ENCODE measurements at places on chromosomes 3 and 15.

GRCh38 chr3:138332472-138333073 lies 2.9 kb upstream of the NME9 start:
- peak; percentile 50 for DNase-seq

DNA sequence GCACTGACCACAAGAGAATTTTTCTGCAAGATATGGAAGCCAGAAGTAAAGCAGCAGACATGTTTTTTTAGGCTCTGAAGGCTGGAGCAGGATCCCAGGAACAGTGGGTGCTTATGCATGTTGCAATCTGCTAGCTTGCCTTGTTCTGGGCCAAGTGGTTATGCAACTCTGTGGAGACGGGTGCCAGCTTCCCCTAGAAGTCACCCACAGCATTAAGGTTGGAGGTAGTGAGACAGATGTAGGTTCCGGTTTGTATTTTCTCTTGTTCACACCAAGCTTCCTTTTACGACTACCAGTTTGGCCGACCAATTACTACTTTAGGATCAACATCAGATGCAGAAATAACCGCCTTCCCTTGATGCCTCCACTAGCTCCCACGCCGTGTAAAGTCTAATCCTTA lies 11.1 kb downstream of the DPH3 start:
- no peak for DNase-seq

GRCh38 chr3:110925798-110926197 lies 145.8 kb upstream of the NECTIN3 start:
- no peak for DNase-seq

DNA sequence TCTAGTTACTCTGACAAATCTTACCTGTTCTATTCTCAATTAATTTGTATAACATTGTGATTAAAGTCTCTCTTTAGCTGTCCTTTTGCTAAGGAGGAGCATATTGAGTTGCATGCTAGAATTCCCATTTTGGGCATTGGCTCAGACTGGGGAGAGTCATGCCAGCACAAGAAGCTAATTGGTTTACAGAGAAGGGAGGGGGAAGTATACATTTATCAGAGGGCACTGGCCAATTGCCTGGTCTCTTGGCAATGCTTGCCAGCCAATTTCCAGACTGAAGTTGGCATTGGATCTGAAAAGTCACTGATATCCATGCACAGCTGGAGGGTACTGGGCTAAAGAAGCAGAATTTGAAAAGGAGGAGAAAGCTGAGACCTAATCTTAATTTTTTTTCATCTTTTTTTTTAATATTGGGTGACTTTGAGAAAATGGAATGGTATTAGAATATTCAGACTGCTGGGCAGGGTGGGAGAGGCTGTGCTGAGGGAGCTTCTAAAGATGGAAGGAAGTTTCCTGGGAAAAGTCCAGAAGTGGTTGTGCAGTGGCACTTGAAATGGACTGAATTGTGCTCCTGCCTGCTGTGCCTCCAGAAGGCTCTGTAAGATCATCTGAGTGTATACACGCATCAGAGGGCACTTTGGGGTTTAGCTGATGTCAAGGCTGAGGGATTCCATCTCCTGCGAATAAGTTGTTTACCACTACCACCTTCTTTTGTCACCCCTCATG lies 365.2 kb upstream of the DPH6 start:
- no peak for DNase-seq

DNA sequence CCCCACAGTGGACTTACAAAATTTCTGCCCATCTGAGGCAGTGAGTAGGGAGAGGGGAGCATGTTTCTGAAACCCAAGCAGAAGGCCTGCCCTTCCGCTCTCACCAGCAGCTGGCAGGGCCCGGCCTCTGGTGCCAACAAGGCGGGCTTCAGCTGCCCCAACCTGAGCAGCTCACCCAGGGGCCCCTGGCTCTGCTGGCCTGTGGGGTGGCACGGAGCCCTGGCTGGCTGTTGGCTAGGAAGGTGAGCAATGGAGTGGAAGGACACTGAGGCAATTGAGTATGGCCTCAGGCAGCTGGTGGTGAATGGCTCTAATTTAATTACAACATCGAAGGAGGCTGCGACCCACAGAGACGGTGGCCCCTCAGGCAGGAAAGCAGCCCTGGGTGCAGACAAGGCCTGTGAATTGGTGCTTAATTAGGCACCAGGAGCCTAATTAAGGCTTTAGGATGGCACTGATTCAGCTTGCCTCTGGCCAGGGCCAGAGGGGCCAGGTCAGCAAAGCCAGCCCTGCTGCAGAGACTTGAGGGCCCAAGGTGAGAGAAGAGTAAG lies 60.9 kb downstream of the ST8SIA2 start:
- no peak for DNase-seq

GRCh38 chr3:121155028-121155427 lies 247.0 kb downstream of the STXBP5L start:
- no peak for DNase-seq

- DNase-seq = peak; percentile 14
These were observed 3.7 kb downstream of the SETMAR start for GRCh38 chr3:4306860-4307259.

GRCh38 chr15:93662162-93662885 lies 569.0 kb upstream of the MCTP2 start:
- DNase-seq = no peak

GRCh38 chr3:170656284-170656683 lies 70.4 kb upstream of the SLC7A14 start:
- DNase-seq = no peak

DNA sequence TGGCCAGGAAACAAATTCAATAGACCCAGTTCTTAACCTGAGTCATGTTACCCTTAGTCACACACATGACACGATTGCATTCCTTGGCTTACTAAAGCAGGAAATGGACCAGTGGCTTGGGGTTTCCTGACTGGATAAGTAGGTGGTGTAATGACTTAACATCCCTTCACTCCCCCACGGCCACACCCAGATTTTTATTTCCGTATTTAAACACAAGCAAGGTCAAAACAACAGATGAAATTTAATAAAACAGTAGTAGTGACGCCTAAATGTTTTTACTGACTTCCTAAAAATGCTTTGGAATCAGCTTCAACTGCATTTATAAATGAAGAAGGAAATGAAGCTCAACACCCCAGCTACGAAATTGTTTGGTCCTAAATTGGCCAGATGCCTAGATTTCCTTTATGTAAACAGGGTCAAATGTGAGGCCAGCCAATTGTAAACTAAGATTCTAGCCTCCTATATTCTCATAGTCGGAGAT lies 324.3 kb downstream of the CHST2 start:
- DNase-seq = peak; percentile 97

- DNase-seq = peak; percentile 62
These were observed 82.0 kb downstream of the GPR156 start for GRCh38 chr3:120203016-120203415.

GRCh38 chr3:156803952-156804741 lies 22.0 kb upstream of the LEKR1 start:
- no peak for DNase-seq

- peak; percentile 85 for DNase-seq
These were observed 773 bp downstream of the ANKRD28 start for GRCh38 chr3:15796771-15797641.

- DNase-seq = peak; percentile 64
These were observed 25.8 kb upstream of the RPL39L start for GRCh38 chr3:187165144-187165543.

DNA sequence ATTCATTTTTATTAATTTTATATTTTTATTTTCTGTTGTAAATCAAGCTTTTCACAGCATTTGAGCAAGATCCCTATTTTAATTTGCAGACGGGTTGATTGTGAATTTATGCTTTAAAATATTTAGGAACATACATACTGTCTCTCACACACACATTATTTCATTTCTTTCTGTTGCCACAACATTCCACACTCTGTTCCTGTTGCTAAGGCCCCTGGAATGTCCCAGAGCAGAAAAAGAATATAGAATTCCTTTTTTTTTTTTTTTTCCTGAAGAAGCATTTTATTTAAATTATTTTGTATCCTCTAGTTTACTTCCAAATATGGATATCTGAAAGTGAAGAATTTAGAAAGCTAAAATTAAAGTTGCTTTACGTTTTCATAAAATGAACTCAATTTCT lies 36.8 kb upstream of the SCAANT1 start:
- peak; percentile 73 for DNase-seq

- DNase-seq = no peak
These were observed 31.6 kb downstream of the ISL2 start for GRCh38 chr15:76368122-76368621.

GRCh38 chr3:185942907-185943759 lies 5.3 kb upstream of the TRA2B start:
- DNase-seq = peak; percentile 69

GRCh38 chr3:120646771-120647432 lies 35.1 kb downstream of the HGD start:
- no peak for DNase-seq

DNA sequence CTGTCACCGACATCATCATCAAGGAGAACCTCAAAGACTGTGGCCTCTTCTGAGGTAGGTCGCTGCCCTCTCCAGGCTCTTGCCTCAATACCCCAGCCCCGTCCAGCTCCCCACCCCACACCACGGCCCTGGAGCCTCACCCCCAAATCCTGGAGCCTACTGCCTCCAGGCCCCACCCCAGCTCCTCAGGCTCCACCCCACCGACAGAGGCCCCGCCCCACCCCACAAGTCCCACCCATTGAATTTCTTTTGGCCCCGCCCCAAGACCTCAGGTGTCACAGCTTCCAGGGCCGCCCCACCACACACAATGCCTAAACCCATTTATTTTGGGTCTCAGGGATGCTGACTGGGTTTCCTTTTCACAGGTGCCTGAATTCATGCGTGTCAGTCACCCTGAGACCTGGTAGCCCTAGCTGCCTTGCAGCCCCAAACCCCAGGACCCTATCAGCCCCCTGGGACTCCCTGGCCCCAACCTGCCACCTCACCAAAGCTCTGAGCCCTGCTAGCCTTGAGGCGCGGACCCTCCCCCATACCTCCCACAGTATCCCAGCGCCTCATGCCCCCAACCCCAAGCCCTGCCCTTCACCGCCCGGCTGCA lies 3.6 kb downstream of the GNAT1 start:
- no peak for DNase-seq

GRCh38 chr3:16513141-16514020 lies at the start of gene RFTN1:
Gene RFTN1, minus strand, starts transcription at chr3:16513699. Its CDS starts 19,830 bp downstream, at chr3:16493869.
- DNase-seq = peak; percentile 60

DNA sequence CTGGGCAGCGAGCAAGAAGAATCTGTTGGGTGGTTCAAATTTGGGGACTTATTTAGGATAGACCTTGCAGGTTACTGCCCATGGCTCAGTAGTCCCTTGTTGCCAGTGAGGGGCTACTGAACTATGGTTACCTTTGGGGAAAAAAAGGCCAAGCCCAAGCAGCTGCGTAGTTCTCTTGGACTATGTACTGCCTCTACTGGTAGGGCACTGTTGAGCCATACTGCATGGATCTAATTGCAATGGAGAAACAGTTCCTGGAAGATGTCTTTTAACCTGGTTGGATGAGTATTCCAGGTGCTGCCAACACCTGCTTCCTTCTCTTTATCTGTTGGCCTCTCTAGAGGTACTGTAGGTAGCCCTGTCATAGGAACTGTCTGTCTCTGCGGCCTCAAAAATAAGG lies 671.9 kb upstream of the CBLB start:
- no peak for DNase-seq

DNA sequence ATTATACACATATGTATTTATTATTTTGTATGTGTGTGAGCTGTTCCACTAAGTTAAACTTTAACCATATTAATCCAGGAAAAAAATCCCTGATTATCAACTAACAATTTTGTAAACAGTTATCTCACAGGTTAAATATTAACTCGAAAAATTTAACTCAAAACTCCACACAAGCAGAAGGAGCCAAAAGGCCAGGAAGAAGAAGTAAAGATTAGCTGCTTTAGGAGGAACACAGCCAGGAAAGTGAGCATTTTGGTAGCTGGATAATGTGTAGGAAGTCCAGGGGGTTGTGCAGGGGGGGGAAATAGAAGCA lies 425.0 kb downstream of the TIGIT start:
- DNase-seq = no peak

DNA sequence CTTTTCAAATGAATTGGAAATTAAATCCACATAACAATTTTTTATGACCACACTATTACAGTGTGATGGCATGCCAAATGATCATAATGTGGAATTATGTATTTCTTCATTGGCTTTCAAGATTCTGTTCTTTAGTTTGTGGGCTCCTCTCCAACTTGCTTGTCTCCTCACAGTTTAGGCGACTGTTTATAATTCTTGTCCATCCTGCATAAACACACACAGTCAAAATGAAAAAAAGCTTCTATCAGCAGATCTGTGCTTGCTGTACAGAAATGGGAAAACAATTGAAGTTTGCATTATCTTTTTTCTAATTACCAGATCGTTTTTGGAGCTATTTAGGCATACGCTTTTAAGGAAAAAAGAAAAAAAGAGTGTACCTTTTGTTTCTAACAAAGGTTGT lies 37.0 kb downstream of the OPA1 start:
- DNase-seq = no peak

GRCh38 chr3:102478160-102478559 lies 43.3 kb downstream of the ZPLD1 start:
- no peak for DNase-seq

GRCh38 chr15:76945494-76946093 lies 14.0 kb downstream of the RCN2 start:
- DNase-seq = no peak

- no peak for DNase-seq
These were observed 85.2 kb upstream of the POMGNT2 start for GRCh38 chr3:43191116-43191515.

DNA sequence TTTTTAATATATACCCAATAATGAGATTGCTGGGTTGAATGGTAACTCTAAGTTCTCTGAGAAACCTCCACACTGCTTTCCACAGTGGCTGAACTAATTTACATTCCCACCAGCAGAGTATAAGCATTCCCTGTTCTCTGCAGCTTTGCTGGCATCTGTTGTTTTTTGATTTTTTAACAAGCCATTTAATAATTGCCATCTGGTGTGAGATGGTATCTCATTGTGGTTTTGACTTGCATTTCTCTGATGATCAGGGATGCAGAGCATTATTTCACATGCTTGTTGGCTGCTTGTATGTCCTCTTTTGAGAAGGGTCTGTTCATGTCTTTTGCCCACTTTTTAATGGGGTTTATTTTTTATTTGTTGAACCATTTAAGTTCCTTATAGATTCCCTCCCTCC lies 75.0 kb upstream of the EPHB3 start:
- no peak for DNase-seq

DNA sequence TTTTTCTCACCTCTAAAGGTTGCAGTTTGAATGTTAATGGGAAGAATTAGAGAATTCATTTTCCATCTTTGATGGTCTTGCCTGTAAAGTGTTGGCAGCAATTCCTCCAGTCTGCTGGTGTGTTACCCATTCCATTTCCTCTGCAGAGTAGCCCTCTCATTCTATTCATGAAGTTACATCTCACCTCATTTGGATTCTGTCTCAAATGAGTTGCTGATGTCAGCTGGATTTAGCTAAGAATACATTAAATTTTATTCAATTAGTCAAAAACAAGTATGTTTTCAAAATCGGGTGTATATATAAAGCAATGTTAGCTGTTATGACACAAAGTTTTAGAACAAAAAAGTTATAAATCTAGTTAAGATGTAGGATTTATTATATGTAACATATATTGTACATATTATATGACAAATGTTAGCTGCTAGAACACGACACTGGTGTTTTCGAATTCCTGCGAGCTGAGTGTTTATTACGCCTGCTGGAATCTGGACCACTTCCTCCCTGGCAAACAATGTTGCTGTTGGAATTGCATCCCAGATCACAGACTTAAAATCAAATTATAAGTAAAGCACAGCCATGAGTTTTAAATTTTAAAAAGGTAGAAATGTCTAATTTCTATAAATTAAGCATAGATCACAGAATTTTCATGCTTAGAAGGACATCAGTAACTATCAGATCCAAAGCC lies 516.2 kb downstream of the OCA2 start:
- DNase-seq = peak; percentile 60
